AG10803 (cell line): ENCODE measurements at places on chromosomes 1 and 21.
A peak's percentile ranks its signal among the peaks of the same experiment; 100 is the strongest.

DNA sequence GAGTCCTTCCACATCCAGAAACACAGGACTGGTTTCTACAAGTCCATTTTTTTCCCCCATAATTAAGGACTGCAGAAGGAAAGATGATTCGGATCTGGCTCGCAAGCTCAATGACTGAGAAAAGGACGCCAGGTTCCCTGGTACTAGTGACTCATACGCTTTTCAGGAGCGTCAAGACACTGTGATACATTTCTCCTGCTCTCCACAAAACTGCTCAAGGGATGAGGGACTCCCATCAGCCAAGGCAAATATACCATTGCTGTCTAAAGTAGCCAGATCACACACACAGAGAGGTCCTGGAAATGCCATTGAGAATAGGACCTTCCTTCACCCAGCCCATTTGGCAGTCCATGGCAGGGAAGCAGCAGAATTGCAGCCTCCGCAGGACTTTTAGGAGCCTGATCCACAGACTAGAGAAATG lies 253.6 kb upstream of the IRF2BP2 start:
- DNase-seq, result peak; percentile 66

DNA sequence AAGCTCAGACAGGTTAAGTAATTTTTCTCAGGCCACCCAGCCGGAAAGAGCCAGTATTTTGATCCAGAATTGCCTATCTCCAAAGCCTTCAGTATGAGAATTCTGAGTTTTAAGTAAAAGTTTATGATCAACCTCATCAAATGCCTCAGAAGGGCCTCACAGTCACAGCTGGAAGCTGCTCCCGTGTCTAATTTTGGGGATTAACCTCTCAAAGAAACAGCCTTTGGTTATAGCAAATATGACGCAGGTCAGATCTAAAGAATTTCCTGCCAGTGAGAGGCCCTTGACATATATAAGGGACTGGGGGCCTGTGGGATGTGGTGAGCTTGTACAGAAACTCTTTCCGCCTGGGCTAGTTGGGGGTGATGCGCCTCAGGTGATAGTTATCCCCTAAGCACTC lies 2.3 kb downstream of the EXTL1 start:
- no peak for DNase-seq

- DNase-seq, result no peak
Measured at GRCh38 chr1:228012555-228012954, 5.8 kb downstream of the WNT3A start.

DNA sequence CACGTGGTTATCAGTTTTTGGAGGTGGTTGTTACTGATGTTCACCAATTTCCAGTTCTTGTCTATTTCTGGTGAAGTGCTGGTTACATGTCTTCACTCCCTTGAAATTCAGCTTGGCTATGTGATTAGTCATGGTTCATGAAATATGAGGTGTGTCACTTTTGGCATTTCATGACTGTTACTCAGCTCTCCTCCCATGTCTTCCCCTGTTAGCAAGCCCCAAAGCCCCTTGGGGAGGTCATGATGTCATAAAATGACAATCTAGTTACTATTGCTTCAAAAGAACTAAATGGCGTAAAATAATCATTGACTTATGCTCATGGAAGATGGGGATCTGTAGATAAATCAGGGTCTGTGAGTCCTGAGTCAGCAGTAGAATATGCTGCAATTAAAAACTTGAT lies 425.1 kb downstream of the SETD4 start:
- DNase-seq, result peak; percentile 92

DNA sequence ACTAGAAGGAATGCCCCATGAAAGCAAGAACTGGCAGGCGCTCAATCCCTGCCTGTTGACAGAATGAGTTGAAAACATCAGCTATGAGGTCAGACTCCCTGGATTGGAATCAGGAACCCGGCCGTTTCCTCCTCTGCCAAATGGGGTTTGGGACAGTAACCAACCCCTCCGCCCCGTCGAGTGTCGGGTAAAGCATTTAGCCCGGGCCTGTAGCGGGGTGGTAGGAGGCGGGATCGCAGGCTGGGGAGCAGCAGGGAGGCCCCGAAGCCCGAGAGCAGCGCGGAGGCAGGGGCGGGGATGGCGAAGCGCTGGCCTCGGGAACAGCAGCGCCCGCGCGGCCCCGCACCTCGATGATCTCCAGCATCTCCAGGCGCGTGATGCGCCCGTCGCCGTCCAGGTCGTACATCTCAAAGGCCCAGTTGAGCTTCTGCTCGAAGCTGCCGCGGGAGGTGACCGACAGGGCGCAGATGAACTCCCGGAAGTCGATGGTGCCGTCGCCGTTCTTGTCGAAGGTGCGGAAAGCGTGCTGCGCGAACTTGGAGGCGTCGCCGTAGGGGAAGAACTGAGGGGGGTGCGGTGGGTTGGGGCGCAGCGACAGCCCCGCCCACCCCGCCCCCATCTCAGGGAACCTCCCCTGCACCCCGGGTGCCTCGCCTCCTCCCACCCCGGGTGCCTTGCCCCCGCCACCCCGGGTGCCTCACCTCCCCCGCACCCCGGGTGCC lies 7.5 kb downstream of the HPCAL4 start:
- no peak for DNase-seq
